A549 treated with GW870086 at 1 μM for 4 hours (cell line): ENCODE measurements at places on chromosomes 2 and 18. TPM values are rescaled to one million over a fixed set of nuclear protein-coding genes. Genes with fewer than 3 reads are reported as not detected.

The COBLL1 gene
- 3.9 to 5.8 TPM (median 4.6 TPM) in 5 replicates for total RNA-seq

The SLC4A3 gene
- 2.0 to 3.4 TPM (median 3.0 TPM) in 5 replicates for total RNA-seq

The SPHKAP gene
- total RNA-seq, result 0.02 TPM in 1 of 5 replicates, not detected in the others

The DNAH7 gene
- total RNA-seq, result 0.54 to 1.8 TPM (median 1.4 TPM) in 5 replicates

The C2orf80 gene
- total RNA-seq, result not detected in 5 replicates

The HTR2B gene
- total RNA-seq, result 0.06 TPM in 1 of 5 replicates, not detected in the others
